ENCODE measurements at places on chromosomes 16 and 17. TPM values are rescaled to one million over a fixed set of nuclear protein-coding genes. Genes with fewer than 3 reads are reported as not detected.

GRCh38 chr16:80526418-80527061, 14.3 kb upstream of the DYNLRB2 start:
- H3K4me1 ChIP-seq: no peaks in the 10 kb centered on the region
- H3K27me3 ChIP-seq: no peaks in the 10 kb centered on the region
- H3K27ac ChIP-seq: no peak overlapping the region
- DNase-seq: peak; percentile 57
- no peaks in the 10 kb centered on the region for H3K36me3 ChIP-seq
- no peak overlapping the region for H3K4me3 ChIP-seq

The SARM1 gene
- total RNA-seq: 5.1 TPM

The CD79B gene
- total RNA-seq: 2.2 TPM

GRCh38 chr16:61544165-61544564, 492.1 kb downstream of the CDH8 start:
- H3K36me3 ChIP-seq: no peaks in the 10 kb centered on the region
- H3K4me3 ChIP-seq: no peak overlapping the region
- no peaks in the 10 kb centered on the region for H3K4me1 ChIP-seq
- H3K27me3 ChIP-seq: no peaks in the 10 kb centered on the region
